ENCODE measurements at places on chromosomes 7 and 10.

GRCh38 chr10:78863140-78863905 lies 205.4 kb upstream of the ZMIZ1 start:
- DNase-seq: no peak

- DNase-seq: no peak
These were observed 126.1 kb downstream of the FAM204A start for GRCh38 chr10:118216020-118216419.

DNA sequence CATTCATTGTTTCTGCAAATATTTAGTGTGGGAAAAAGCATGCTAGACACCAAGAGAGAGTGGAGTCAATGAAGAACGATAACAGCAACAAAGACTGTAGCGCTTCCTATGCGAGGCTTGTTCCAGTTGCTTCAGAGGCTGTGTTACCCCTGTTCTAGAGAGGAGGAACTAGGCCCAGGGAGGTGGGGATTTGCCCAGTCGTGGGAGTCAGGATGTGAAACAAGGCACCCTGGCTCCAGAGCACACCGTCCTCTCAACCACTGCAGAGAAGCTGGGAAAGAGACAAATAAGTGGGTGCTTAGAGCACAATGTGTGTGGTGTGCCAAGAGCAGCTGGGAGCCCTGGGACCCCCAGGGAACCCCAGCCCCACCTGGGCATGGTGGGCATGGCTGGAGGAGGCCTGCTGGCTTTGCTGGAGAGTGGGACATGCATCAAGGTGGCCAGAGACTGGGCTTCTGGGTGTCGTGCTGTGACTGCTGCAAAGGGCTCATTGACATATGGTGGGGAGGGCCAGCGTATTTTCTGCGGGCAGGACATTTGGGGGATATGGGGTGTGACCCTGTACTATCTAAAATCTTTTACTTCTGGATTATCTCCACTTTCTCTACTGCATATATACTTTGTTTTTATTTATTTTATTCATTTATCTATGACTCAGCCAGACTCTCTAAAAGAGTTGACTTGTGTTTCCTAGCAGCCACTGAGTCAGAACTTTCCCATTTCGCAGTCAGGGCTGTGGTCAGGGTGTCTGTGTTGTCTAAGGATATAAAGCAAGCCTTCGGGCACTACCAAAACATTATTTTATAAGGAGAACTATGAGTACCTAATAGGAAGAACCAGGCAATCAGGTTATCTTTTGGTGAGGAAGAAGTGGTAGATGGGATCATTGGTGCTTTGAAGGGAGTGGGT lies 95.4 kb downstream of the TCF7L2 start:
- no peak for DNase-seq

DNA sequence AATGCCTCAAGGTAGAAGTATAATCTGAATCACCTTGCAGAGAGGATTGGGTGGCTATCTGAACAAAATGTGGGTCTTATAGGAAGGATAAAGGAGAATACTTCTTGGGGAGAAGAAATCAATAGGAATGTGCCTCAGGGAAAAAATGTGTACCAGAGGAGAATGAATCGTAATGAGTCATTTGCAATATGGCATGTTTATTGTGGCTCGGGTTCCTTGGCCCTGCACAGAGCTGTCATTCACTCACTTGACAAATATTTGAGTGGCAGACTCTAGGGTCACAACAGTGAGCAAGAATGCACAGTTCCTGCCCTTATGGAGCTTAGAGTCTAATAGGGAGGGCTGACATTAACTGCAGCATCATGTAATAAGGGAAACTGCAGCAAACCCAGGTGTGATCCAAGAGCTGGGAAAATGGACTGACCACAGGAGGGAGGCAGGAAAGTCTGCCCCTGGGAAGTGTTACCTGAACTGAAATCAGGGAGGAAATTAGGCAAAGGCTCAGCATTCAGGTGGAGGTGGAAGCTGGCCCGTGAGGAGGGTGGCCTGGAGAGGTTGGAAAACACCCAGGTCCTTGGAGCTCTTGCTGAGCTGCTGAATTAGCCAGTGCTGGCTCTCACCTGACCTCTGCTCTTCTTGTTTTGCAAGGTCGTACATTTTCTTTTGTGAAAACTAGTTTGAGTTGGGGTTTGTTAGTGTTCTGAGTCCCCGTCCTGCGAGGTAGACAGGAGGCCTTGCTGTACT lies 203.9 kb downstream of the FRMD4A start:
- DNase-seq: no peak

DNA sequence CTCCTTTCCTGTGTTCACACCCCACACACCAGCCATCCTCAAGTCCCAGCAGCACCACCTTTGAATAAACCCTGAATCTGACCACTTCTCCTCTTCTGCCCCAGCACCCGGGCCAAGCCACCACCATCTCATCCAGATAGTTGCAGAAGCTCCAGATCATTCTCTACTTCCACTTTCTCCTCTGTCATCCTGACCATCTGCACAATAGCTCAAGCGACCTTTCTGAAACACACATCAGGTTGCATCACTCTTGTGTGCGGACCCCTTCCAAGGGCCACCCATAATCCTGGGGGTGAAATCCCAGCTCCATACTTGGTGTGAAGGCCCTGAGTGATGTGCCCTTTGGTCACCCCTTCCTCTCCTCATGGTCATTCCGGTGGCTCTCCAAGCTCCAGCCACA lies 187.4 kb upstream of the GALNT17 start:
- DNase-seq: no peak

GRCh38 chr7:2639181-2639681 lies 7.4 kb downstream of the TTYH3 start:
- no peak for DNase-seq

DNA sequence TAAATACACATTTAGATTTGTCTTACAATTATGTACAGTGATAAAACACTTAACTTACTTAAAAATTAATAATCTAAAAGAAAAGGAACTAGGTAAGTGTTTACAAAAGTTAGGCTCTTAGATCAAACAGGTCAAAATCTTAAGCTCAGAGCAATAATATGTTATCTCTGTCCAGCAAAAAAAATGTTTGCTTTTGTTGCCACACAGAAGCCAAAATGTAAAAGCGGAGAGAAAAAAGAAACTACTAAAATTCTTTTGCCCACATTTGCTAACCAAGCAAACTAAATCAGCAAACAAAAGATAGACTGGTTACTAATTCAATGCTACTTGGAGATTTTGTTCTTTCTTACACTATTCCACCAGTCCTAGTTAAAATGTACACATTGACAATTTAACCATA lies 15.2 kb upstream of the ACSM6 start:
- DNase-seq: no peak

DNA sequence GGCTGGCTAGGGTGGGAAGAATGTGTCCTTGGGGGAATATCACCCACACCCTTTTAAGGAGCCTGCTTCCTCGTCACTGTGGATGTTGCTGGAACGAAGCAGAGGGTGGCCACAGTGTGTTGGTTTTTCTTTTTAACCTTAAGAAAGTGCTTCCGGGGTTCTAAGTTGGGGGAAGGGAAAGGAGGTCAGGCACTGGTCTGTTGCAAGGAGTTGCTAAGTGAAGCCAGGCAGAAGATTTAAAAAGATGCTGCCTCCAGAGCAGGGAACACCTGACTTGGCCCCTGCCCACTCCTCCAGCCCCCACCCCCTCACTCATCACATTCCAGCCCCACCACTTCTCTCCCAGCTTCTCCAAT lies 213.1 kb downstream of the EMX2 start:
- DNase-seq: no peak

DNA sequence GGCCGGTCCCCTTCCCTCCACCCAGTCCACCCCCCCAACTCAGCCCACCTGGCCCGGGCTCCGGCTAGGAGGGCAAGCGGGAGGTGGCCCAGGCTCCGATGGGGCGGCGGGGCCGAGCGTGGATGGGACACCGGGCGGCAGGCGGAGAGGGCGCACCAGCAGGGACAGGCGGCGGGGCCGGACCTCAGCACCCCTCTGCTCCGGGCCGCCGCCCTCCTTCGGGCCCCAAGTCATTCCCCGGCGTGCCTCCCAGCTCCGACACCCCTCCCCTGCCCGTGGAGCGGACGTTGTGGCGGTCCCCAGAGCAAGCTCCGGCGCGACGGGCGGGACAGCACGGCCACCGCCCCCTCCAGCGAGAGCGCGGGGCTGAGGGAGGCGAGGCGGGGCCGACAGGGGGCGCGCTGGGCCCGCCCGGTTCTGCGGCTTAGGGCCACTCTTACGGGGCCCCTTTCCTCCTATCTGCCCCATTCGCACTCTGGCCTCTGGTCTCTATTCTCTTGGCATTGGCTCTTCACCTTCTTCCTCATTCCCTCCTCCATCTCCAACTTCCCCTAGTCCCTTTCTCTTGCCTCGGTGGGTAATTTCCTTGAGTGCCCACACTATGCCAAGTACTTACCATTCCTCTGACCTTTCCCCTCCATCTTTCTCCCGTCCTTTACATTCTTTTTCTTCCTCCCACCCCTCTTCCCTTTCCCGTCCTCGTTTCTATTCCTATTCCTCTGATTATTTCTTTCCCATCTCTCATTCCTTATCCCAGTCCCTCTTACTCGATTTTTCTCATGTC lies 701 bp upstream of the GBX1 start:
- DNase-seq: peak; percentile 56

- DNase-seq: no peak
These were observed 96.8 kb upstream of the PHYHIPL start for GRCh38 chr10:59079386-59080226.

GRCh38 chr7:65812281-65812680 lies 60.6 kb upstream of the VKORC1L1 start:
- no peak for DNase-seq

- no peak for DNase-seq
These were observed 74.6 kb upstream of the ATP6V0A4 start for GRCh38 chr7:138872576-138872975.

- peak; percentile 38 for DNase-seq
These were observed 20.6 kb downstream of the HTR5A start for GRCh38 chr7:155090684-155091083.

GRCh38 chr10:91592266-91592975 lies 40.5 kb downstream of the PPP1R3C start:
- DNase-seq: no peak

- no peak for DNase-seq
These were observed 8.4 kb upstream of the BMPR1A start for GRCh38 chr10:86747796-86748581.

- DNase-seq: no peak
These were observed at the start of gene SEMA3A for GRCh38 chr7:84194484-84195271. TSS of gene SEMA3A (minus strand) at chr7:84194789. CDS start at chr7:84194586, 203 bp downstream.

DNA sequence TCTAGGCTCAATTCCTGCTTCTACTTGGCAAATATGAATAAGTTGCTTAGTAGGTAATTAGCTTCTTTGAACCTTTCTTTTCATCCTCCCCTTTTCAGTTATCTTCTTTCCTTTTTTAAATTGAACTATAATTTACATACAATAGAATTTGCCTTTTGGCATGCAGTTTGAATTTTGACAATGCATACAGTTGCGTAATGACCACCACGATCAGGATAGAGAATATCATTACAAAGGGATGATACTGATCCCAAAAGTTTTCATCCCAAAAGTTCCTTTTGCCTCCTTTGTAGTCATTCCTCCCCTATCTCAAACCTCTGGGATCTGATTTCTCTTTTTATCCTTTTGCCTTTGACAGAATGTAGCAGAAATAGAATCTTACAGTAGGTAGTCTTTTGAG lies 164.4 kb downstream of the NOC3L start:
- no peak for DNase-seq

DNA sequence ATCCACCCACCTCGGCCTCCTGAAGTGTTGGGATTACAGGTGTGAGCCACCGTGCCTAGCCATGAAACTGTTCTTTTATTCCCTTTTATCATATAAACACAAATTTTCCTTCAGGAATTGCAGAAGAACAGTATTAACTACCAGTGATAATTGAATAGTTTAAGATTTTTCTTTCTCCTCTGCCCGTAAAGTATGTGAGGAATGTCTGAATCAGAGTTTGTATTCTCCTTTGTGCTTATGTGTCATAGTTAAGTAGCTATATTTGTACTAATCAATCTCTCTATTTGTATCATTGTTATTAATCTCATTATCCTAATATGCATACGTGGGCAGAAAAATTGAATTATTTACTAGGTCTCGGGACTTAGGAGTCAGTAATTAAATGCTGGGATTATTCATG lies 83.6 kb downstream of the ZNF277 start:
- DNase-seq: no peak

DNA sequence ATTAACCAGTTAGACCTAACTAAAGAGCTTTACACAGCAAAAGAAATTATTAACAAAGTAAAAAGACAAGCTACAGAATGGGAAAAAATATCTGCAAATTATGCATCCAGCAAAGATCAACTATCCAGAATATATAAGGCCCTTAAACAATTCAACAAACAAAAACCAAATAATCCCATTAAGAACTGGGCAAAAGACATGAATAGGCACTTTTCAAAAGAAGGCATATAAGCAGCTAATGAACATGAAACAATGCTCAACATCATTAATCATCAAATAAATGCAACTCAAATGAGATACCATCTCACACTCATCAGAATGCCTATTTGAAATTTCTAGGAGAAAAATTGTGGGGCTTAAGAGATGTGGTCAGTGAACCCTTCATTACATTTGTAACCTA lies 15.0 kb upstream of the DMTF1 start:
- DNase-seq: no peak

DNA sequence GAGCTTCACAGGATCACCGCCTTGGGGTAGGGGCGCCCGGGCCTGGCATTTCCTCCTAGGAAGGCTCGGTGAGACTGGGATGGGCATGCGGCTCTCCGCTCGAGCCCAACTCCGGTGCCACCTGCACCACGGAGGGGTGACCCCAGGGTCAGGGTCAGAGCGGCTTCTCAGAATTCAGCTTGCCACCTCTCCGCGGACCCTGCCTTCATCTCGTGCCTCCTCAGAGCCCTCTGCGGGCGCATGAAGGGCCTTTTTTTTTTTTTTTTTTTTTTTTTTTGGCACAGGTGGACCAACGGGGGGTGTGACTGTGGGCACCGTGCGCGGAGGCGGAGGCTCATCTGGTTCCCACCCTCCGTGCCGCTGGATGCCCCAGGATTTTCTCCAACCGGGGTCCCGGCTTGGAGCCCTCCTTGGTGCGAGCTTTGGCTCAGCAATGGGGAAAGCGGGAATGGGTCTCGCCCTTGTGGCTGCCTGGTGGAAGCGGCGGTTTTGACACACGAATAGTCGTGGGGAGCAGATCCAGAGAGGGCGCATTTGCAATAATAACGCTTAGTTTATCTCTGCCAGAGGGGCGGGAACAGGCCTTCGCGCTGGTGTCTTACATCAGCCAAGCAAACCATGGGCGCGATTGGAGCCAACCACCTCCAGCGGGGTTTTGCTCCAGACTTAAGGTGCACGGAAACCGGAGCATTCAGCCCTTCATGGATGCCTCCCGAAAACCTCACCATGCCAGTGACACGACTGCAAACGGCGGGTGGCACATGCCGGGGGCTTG lies 5.0 kb upstream of the TNRC18 start:
- no peak for DNase-seq

- DNase-seq: no peak
These were observed 255.2 kb downstream of the BUB3 start for GRCh38 chr10:123409426-123409825.
